ENCODE measurements at places on chromosomes 16 and 17.

DNA sequence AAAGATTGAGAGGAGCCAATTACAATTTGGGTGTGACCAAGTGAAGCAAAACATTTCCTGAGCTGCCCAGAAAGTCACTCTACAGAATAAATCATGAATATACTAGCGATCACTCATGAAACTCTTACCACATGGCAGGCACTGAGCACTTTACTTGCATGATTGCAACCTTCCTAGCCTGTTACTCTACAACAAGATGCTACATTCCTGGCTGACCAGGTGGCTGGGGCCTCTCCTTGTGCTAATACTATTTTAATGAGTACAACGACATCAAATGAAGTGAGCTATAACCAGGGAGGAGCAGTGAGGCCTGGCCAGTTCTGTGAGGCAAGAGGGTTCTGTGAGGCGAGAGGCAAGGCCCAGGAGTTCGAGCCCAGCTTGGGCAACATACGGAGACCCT, 75.2 kb downstream of the CPPED1 start:
- H3K27me3 ChIP-seq = no peaks in the 10 kb centered on the region
- no peak for DNase-seq
- no peak overlapping the region for H3K27ac ChIP-seq
- peaks cover 2% of the 10 kb centered on the region for H3K36me3 ChIP-seq
- H3K4me1 ChIP-seq = no peaks in the 10 kb centered on the region

- H3K27me3 ChIP-seq = peaks cover 76% of the 10 kb centered on the region
- no peaks in the 10 kb centered on the region for H3K36me3 ChIP-seq
- H3K27ac ChIP-seq = no peak overlapping the region
- no peak for DNase-seq
- H3K4me3 ChIP-seq = no peak overlapping the region
- peaks cover 7% of the 10 kb centered on the region for H3K4me1 ChIP-seq
Observed at GRCh38 chr17:74357466-74357809, 4.2 kb downstream of the BTBD17 start.

DNA sequence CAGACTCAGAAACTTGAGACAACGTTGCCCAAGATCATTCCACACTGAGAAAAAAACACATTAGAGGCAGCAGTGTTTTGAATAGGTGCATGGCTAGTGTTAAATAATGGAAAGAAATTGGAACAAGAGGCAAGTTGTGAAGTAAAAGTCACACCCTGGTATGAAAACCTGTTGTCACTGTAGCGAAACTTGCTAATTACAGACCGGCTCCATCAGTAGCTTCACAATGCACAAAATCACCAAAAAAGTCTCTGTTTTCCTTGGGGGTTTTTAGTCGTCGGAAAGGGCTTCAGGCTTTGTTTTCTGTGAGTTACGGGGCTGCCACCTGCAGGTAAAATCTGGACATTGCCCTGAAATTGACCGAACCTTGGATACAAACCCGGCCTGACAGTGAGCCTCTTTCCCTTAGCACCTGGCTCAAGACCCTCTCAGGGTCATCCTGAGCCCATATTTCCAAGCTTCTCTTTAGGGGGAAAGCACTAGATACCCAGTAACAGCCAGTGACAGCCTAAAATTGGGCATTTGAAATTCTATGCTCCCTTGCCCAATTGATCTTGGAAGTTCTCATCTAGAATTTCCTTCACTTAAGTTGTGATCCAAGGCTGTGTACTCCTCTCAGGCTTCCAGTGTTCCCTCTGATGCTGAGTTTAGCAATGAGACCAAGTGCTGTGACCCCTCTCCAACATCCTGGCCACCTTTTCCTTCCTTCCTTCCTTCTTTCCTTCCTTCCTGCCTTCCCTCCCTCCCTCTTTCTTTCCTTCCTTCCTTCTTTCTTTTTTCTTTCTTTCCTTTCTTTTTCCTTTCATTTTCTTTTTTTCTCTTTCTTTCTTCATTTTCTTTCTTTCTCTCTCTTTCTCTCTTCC, 7.2 kb upstream of the GRB2 start:
- peak; percentile 69 for DNase-seq
- peaks cover 32% of the 10 kb centered on the region for H3K27me3 ChIP-seq
- peaks cover 1% of the 10 kb centered on the region for H3K36me3 ChIP-seq

DNA sequence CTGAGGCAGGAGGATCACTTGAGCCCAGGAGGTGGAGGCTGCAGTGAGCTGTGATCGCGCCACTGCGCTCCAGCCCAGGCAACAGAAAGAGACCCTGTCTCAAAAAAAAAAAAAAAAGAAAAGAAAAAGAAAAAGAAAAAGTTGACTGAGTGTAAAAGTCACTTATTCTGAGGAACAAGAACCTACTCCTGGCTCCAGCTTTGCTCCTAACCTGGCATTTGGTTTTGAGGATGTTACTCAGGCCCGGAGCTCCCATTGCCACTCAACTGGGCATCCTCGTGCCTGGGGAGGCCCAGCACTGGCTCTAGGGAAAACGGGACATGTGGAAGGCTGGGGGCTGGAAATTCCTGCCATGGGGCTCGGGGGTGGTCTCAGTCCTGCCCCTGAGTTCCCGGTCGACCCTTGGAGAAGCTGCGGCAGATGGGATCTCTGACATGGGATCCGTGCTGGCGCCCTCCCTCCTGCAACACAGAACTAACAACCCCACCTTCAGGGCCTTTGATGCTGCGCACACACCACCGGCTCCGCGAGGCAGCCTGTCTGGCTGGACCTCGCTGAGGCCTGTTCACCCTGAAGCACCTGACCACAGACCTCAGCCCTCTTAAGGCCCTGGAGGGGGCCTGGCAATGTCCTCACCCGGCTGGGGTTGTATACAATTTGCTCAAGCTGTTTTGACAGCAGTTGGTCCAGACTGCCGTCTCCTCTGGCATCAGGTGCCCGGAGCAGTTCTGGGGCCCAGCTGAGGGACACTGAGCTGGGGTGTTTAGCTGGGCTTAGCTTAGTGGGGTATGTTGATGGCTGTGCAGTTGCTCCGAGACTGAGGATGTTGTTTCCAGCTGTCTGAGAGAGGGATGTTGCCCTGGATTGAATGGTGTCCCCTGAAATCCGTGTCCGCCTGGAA, 12.3 kb downstream of the CD7 start:
- H3K4me3 ChIP-seq = peak overlapping the region; percentile 40
- H3K36me3 ChIP-seq = peaks cover 6% of the 10 kb centered on the region
- peak overlapping the region; percentile 49 for H3K27ac ChIP-seq

DNA sequence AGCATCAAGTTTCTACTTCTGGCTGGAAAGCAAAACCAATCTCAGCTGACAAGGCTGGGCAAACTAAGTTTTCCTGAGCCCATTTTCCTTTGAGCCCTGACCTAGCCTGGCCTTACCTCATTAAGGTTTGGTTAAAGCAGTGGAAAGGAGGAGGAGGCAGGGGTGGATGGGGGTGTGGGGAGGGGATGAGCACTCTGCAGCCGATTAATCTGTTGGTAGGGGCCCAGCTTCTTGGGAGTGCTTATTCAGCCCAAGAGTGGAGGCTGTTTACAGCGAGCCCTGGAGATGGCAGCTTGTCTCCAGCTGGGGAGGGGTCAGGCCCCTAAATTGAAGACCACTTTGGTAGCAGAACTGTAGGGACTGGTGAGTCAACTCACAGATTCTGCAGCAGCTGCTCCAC, 12.0 kb downstream of the SMCR8 start:
- H3K27ac ChIP-seq = no peak overlapping the region
- peaks cover 35% of the 10 kb centered on the region for H3K36me3 ChIP-seq

DNA sequence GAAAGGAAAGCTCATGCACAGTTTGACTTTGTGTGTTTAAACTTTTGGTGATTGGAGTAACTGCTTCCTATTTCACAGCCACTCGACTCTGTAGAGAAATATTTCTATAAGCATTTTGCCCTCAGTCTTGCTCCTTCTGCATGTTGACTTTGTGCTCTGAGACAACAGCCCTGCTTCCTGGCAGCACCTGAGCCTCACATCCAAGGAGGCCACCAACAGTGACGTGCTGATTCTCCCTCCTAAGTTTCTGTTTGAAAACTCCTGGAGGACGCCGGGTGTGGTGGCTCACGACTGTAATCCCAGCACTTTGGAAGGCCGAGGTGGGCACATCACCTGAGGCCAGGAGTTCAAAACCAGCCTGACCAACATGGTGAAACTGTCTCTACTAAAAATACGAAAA, 23.9 kb upstream of the WSB1 start:
- DNase-seq = no peak
- H3K27ac ChIP-seq = no peak overlapping the region
- H3K4me3 ChIP-seq = no peak overlapping the region

DNA sequence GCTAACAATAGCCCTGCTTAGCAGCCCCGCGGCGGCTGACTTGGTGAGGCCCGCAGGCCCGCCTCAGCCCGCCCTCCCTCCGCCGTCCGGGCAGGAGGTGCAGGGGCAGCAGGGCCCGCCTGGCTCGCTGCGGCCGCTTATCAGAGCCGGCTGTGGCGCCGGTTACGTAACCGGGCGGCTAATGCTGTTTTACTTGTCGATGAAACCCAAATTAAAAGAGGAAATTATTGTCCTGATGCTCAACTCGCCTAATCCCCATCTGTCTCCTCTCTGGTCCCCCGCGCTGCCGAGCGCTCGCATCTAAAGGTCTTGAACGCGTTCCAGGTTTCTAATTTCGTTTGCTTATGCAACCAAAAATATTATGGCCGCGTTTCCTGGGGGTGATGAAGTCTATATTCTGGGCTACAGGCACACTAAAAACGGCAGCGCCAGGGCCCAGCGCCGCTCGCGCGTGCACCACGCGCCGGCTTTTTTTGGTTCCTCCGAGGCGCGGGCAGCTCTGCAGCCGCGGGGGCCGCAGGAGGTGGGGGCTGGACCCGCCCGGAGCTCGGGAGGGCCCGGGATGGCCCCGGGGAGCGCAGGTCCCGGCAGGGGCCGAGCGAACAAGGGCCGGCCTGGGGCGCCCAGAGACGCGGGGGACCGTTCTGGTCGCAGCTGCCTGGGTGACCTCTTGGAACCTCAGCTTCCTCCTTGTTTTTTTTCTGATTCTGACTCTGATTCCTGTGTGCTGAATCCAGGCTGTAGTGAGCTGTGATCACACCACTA, 65.2 kb upstream of the TOB1 start:
- peaks cover 6% of the 10 kb centered on the region for H3K36me3 ChIP-seq
- H3K27me3 ChIP-seq = no peaks in the 10 kb centered on the region
- H3K4me3 ChIP-seq = peak overlapping the region; percentile 90

- peak overlapping the region; percentile 19 for H3K27ac ChIP-seq
- H3K4me3 ChIP-seq = no peak overlapping the region
- H3K36me3 ChIP-seq = peaks cover 23% of the 10 kb centered on the region
- H3K27me3 ChIP-seq = no peaks in the 10 kb centered on the region
- H3K4me1 ChIP-seq = peaks cover 18% of the 10 kb centered on the region
- no peak for DNase-seq
Observed at GRCh38 chr17:46942441-46943217, 19.7 kb downstream of the GOSR2 start.

DNA sequence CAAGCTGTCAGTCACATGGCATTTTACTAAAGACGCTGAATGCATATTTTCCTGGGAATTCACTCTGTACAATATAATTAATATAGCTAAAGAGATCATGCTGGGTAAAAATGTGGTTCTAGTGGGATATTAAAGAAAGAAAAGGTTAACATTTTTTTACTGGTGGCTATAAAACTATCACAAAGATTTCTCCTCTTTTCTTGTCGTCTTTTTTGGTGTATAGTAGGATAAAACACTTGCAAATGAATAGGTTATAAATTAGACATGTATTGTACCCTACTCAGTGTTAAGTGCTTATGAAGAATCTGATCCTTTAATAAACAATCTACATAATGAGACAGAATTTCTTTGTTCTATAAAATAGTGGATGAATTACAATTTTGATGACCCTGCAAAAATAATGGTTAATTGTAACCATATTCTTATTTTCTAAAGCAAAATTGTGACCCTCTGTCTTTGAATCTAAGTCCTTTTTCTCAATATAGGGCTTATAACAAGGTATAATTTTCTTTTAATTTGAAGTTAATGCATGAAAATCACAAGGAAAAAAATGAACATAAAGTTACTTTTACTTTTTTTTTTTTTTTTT, 1540.4 kb upstream of the GOT2 start:
- no peaks in the 10 kb centered on the region for H3K36me3 ChIP-seq
- H3K4me3 ChIP-seq = no peak overlapping the region
- no peak for DNase-seq
- H3K27me3 ChIP-seq = no peaks in the 10 kb centered on the region
- H3K4me1 ChIP-seq = no peaks in the 10 kb centered on the region

GRCh38 chr17:39776252-39776651, 38.5 kb downstream of the GRB7 start:
- H3K36me3 ChIP-seq = peaks cover 41% of the 10 kb centered on the region
- peak overlapping the region; percentile 93 for H3K4me3 ChIP-seq
- H3K4me1 ChIP-seq = peaks cover 72% of the 10 kb centered on the region
- no peak for DNase-seq
- no peaks in the 10 kb centered on the region for H3K27me3 ChIP-seq

DNA sequence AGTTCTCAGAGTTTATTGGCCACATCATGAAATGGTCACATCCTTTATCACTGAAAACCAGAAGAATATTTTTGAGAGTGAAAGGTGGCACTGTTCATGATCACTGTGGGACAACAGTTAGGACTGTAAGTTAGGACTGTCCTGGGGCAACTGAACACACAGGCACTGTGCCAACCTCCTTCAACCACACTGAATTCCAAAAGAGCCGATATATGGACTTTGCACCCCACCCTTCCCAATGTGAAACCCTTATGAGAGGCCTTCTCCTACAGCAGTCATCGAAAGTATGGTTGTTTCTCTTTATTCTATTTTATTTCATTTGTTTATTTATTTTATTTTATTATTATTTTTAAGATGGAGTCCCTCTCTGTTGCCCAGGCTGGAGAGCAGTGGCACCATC, 353.5 kb downstream of the TOX3 start:
- H3K4me3 ChIP-seq = no peak overlapping the region
- H3K27ac ChIP-seq = no peak overlapping the region
- no peaks in the 10 kb centered on the region for H3K27me3 ChIP-seq
- H3K36me3 ChIP-seq = no peaks in the 10 kb centered on the region
- DNase-seq = no peak

DNA sequence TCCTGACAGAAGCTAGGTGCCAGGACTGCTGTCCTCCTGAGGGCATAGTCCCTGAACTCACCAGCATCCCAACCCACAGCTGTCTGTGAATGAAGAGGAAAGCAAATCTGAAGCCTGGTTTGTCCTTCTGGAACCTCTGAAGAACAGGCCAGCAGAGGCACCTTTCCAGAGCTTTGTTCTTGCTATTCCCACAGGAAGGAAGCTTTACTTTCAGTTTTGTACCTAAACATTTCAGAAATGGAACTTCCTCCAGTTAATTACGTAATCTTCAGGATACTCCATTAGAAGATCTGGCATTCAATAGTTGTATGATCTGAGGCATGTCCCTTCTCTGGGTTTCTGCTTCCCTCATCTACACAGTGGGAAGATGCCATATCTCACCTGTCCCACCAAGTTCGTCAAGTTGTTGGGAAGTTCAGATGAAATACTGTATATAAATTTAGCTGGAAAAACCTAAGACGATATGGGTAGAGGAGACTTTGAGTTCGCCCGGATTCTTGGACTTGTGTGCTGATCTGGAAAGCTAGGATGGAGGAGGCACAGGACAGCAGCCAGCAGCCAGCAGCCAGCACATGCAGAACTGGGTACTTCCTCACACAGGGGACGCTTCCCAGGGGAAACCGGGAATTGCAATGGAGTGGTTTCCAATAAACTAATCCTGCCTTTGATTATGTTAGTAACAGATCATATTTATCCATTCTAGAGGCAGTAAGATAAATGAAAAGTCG, 22.4 kb downstream of the NXPH3 start:
- no peak for DNase-seq
- H3K27me3 ChIP-seq = no peaks in the 10 kb centered on the region
- H3K36me3 ChIP-seq = peaks cover 47% of the 10 kb centered on the region
- H3K4me1 ChIP-seq = no peaks in the 10 kb centered on the region
- H3K4me3 ChIP-seq = no peak overlapping the region

Data from central memory CD8-positive, alpha-beta T cell (primary cell).